ENCODE measurements at places on chromosomes 6 and 20. TPM values are rescaled to one million over a fixed set of nuclear protein-coding genes. Genes with fewer than 3 reads are reported as not detected.

WFDC12 gene
- 0.44 TPM for total RNA-seq

TP53TG5 gene
- total RNA-seq, result not detected

KIFC1 gene
- total RNA-seq, result 9.6 TPM

FAM50B gene
- total RNA-seq, result 4.6 TPM

CST8 gene
- total RNA-seq, result not detected

NHLRC1 gene
- 1.8 TPM for total RNA-seq

DNA sequence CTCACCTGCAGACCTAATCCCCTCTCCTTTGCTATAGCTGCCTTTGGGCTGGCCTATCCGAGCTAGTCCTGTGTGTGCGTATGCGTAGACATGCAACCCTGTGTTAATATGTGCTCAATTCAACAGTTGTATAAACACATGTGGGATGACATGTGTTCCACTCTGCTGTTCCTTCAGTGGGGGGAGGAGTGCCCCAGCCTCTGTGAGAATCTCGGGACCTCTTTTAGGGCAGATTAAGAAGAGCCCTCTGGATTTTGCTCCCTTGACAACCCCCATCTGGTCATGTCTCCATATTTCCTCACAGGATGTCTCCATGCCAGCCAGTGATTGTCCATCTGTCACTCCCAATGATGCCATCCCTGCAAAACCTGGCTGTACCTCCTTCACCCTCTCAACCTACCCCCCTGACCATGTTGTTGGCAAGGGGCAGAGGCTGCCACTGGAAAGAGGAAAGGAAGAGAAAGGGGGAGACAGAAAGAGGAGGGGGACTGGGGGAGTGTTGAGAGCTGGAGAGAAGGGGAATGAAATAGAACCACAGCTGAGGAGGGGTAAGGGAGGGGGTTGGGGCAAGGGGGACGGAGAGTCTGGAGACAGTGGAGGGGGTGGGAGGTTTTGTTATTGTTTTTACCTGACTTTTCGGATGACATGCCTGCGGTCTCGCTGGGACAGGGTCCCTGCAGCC is 417 bp downstream of the PRRT1 start:
- peaks cover 5% of the 10 kb centered on the region for H3K36me3 ChIP-seq
- peaks cover 26% of the 10 kb centered on the region for H3K4me1 ChIP-seq
- H3K4me3 ChIP-seq, result peak overlapping the region; percentile 15
- H3K27me3 ChIP-seq, result no peaks in the 10 kb centered on the region
- peak overlapping the region; percentile 94 for H3K27ac ChIP-seq

DNA sequence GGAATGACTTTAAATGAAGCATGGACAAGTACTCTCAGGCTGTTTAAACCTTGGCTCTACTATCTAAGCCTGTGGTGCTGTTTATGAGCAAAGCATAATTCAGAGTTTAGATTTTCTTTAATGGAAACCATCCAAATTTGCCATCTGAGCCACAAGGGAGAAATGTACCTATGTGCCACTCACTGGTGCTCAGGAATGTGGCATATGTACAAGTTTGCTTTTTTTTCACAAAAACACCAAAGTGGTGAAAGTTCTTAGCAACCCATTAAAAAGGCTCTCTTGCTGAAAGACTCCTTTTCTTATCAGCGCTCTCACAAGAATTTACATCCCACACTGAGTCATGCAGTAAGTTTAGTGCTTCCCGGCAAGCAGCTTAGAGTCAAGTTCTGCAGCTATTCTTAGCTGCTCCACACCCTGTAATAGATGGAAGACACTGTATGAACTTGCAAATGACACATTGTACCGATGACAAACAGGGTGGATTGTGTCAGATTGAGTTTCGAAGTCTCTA is 57.3 kb upstream of the MLIP start:
- no peak for DNase-seq
- H3K36me3 ChIP-seq, result no peaks in the 10 kb centered on the region
- H3K4me1 ChIP-seq, result peaks cover 19% of the 10 kb centered on the region
- H3K4me3 ChIP-seq, result no peak overlapping the region

DNA sequence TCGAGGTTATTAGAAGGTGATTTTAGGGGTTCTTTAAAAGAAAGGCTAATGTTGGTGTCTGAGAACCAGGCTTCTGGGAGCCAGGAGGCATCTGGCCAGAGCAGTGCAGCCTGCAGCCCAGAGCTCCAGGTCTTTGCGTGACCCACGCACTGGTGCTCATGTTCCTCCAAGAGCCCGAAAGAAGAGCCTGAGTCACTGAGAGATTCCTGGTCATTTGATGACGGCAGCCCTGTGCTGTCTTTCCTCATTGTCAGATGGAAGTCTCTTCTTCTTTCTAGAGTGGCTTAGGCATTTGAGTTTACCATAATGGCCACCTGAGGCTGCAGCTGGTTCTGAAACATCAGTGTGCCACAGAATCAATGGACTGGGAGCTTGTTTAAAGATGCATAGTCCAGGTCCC is 46.4 kb downstream of the CD109 start:
- no peaks in the 10 kb centered on the region for H3K27me3 ChIP-seq
- no peak for DNase-seq
- H3K4me1 ChIP-seq, result no peaks in the 10 kb centered on the region
- no peak overlapping the region for H3K27ac ChIP-seq
- no peaks in the 10 kb centered on the region for H3K36me3 ChIP-seq

DNA sequence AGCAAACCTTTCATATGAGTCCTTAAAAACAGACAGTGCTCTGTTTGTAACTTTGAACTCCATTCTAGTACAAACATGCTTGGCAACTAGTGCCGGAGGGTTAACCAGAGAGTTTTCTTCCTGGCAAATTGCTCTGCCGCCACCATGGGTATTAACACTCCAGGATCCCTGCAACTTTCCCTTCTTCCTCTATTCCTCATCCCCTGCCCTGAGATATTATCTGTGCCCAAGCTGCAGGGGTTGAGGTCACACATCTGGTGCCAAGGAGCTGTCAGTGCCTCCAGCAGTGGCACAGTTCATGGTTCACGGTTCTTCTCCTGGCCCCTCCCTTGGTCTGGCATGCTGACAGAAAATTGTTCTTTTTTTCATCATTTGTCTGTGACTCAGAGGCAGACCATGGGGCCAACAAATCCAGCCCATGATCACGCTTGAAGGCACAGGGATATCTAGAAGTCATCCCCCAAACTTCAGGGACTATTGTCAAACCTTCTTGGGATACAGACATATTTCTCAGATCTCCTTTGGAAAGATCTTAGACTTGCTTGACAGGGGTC is 77.5 kb downstream of the ATXN1 start:
- H3K4me3 ChIP-seq, result no peak overlapping the region
- peak overlapping the region; percentile 82 for H3K27ac ChIP-seq
- no peak for DNase-seq
- H3K36me3 ChIP-seq, result no peaks in the 10 kb centered on the region

GRCh38 chr6:96299525-96299924 is 222.1 kb upstream of the UFL1 start:
- no peaks in the 10 kb centered on the region for H3K36me3 ChIP-seq
- H3K4me1 ChIP-seq, result no peaks in the 10 kb centered on the region
- DNase-seq, result no peak
- H3K4me3 ChIP-seq, result no peak overlapping the region

- H3K36me3 ChIP-seq, result no peaks in the 10 kb centered on the region
- H3K27ac ChIP-seq, result no peak overlapping the region
- DNase-seq, result no peak
- no peaks in the 10 kb centered on the region for H3K27me3 ChIP-seq
Measured at GRCh38 chr6:75117701-75118100, 88.2 kb downstream of the COL12A1 start.

DNA sequence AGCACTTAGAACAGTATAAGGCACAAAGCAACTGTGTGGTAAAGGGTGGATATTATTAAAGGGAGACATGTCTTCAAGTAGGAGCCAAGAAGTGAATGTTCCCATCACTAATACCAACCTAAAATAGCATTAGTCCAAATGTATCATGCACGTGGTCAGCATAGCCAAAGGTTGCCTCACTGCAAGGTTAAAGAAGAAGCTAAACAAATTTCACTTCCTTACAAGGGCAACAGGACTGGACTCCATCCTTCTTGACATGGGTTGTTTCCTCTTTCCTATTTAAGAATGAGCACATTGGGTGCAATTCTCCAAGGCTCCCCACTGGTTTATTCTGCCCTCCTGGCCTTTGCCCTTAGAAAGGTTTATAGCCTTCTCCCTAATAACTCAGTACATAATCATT is 186.7 kb downstream of the PHACTR1 start:
- no peaks in the 10 kb centered on the region for H3K4me1 ChIP-seq
- no peak overlapping the region for H3K4me3 ChIP-seq
- no peak for DNase-seq
- H3K27ac ChIP-seq, result no peak overlapping the region
- H3K36me3 ChIP-seq, result no peaks in the 10 kb centered on the region

- H3K4me3 ChIP-seq, result peak overlapping the region; percentile 24
- peaks cover 58% of the 10 kb centered on the region for H3K27me3 ChIP-seq
- no peak overlapping the region for H3K27ac ChIP-seq
- DNase-seq, result no peak
- no peaks in the 10 kb centered on the region for H3K36me3 ChIP-seq
Measured at GRCh38 chr6:122996794-122997505, 915 bp downstream of the CLVS2 start.

DNA sequence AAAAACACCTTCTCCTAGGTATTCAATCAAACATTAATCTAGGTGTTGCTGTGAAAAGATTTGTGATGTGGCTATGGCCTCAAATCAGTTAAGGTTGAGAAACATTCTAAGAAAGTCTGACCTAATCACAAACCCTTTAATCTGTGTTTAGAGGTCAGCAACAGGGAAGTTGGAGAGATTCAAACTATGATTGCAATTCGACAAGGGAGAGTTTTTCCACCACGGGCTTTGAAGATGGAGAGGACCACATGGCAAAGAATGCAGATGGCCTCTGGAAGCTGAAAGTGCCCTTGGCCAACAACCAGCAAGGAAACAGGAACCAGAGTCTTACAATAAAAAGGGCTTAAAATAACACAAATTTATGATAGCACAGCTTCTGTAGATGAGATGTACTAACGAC is 29.6 kb upstream of the LGSN start:
- no peaks in the 10 kb centered on the region for H3K36me3 ChIP-seq
- H3K27me3 ChIP-seq, result no peaks in the 10 kb centered on the region
- H3K27ac ChIP-seq, result no peak overlapping the region
- no peak overlapping the region for H3K4me3 ChIP-seq

DNA sequence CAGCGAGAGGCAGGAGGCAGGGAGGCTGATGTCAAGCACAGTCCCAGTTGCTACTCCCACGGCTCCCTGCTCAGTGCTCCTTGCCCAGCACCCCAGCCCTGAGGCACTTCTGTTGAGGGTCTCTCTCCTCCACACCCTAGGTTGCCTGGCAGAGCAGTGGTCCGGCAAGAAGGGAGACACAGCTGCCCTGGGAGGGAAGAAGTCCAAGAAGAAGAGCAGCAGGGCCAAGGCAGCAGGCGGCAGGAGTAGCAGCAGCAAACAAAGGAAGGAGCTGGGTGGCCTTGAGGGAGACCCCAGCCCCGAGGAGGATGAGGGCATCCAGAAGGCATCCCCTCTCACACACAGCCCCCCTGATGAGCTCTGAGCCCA is 9.1 kb downstream of the CNPY3 start:
- no peaks in the 10 kb centered on the region for H3K27me3 ChIP-seq
- peaks cover 93% of the 10 kb centered on the region for H3K36me3 ChIP-seq
- H3K4me1 ChIP-seq, result peaks cover 3% of the 10 kb centered on the region
- no peak overlapping the region for H3K4me3 ChIP-seq
- no peak overlapping the region for H3K27ac ChIP-seq

GRCh38 chr6:52381249-52381648 is 19.3 kb downstream of the PAQR8 start:
- H3K27me3 ChIP-seq, result no peaks in the 10 kb centered on the region
- no peak overlapping the region for H3K4me3 ChIP-seq
- no peak overlapping the region for H3K27ac ChIP-seq
- no peak for DNase-seq

DNA sequence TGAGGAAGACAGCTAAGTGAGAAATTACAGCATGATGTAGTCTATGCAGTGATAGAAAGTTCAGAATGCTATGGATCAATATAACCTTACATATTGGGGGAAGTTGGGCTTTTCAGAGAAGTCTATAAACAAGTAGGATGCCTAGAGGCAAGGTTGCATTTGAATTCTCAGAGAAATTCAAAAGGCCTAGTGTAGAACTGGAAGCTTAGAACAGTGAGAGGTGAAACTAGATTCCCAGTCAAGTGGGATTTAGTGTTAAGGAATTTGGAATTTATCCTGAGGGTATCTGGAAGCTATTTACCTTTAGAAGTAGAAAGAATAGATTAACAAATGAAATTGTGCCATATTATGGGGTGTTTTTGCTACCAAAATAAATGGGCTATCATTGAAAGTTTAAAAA is 4.3 kb downstream of the CENPW start:
- no peak overlapping the region for H3K4me3 ChIP-seq
- H3K27me3 ChIP-seq, result no peaks in the 10 kb centered on the region

DNA sequence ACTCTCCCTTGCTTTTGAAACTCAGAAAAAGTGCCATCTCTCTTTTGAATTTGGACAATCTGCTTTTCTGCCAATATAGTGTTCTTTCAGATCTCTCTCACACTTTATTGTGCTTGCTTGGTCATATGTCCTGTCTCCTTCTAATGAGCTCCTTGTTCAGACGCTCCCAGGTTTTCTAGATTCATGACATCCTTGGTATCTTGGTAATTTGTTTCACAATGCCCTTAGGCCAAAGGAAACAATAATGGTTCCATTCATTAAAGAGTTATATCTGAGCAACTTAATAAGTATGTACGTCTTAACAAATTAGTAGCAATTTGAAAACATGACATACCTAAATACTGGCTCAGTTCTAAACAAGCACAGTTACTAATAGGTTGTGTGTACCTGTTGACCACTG is 293.4 kb upstream of the SPTLC3 start:
- H3K4me3 ChIP-seq, result no peak overlapping the region
- H3K36me3 ChIP-seq, result no peaks in the 10 kb centered on the region

Data from esophagus squamous epithelium (tissue), 5 donors.